ENCODE measurements at places on chromosomes 7 and 10.

DNA sequence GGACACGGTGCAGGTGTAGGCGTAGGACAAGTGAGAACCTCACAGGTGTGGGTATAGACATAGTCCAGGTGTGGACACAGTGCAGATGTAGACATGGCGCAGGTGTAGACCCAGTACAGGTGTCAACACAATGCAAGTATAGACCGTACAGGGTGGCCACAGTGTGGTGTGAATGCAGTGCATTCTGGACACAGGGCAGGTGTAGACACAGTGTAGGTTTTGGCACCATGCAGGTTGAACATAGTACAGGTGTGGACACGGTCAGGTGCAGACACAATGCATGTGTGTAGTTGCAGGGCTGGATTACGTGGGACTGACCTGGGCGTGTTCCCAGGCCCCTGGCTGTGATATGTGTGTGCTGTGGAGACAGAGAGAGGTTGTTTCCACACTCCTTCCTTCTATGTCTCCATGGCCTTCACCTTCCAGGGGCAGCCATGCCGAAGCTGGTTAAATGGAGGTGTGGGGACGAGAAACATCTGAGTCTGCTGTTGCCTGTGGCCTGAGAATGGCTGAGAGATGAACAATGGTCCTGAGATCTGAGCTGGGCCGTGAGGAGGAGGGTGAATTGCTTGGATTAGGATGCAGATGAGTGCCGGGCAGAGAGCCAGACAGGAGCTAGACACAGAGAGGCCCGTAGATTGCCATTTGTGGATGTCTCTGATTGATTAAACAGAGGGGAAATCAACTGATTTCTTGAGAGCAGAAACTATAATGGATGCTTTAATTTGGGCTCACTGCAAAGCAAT is 343.9 kb upstream of the SHH start:
- DNase-seq = no peak

DNA sequence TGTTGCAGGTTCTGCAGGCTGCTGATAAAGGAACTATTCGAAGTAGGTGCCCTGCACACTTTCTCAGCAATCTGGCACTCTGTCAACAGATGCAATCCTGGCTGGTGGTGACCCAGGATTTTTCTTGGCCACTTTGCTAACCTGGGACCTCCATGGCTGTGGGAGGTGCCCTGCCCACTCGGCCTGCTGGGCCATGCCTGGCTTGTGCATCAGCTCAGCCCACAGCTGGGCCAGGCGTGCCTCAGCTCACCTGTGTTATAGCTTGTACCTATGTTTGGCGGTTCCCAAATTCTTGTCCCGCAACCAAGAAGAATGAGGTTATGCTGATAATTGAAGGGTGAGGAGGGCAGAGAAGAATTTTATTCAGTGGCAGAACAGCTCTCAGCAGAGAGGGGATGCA is 141.7 kb downstream of the NPY start:
- no peak for DNase-seq

DNA sequence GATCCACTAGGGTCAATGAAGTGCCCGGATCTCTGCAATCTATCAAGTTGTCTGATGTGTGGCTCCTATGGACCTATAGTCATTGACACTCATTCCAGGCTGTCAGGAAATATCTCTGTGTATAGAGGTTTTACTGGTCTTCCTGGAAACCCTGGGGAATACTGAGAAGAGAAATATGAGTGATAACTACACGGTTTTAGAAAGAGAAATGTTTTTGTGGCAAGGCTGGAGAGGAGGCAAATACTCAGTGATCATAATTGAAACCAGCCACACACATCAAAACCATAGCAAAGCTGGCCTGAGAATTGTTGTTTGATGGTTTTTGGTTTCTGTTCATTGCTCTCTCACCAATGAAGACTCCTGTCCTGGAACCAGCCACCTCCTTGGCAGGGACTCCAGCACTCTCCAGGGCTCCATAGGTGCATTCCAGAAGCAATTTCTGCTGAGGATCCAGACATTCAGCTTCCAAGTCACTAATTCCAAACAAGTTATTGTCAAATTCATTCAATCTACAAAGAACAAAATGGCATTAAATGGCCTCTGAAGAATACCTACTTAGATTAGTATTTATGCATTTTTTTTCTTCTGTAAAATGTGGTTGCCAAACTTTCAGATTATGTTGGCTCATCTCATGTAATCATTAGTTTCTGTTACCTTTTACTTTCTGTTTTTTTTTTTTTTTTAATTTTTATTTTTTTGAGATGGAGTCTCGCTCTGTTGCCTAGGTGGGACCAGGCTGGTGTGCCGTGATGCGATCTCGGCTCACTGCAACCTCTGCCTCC is 108.6 kb upstream of the ABI1 start:
- DNase-seq = no peak

DNA sequence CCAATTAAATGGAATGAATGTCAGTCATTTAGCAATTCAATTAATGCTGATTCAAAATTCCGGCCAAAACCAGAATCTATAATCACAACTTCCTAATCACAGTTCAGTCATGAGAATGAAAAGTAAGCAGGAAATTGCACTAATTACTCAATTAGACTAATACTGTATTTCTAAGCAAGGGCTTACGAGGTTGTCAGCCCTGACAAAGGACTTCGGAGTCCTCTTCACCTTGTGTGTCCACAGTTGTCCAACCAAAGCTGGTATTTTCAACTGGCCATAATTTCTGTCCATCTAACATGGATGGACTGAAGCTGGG is 17.4 kb downstream of the CPA1 start:
- DNase-seq = no peak

- no peak for DNase-seq
These were observed 566.9 kb downstream of the DNAJB6 start for GRCh38 chr7:157903710-157904109.

- DNase-seq = peak; percentile 44
These were observed 553 bp downstream of the VDAC2 start for GRCh38 chr10:75211007-75211691.

DNA sequence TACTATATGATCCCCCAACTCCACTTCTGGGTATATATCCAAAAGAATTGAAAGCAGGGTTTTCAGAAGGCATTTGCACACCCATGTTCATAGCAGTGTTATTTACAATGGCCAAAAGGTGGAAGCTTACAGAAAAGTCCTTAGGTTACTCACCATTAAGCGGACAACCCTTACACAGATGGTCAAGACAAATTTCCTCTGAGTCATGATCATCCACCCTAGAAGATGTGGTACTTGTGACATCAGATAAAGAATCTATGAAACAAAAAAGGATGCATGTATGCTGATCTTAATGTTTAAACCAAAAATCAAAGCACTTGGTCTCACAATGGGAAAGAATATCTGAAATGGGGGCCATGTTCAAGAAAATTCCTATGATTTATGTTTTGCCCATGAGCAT is 31.1 kb downstream of the ZC3HAV1 start:
- no peak for DNase-seq

GRCh38 chr10:110643035-110643652 is 992 bp upstream of the RBM20 start:
- no peak for DNase-seq

GRCh38 chr7:9264395-9264794 is 831.0 kb downstream of the NXPH1 start:
- DNase-seq = no peak

DNA sequence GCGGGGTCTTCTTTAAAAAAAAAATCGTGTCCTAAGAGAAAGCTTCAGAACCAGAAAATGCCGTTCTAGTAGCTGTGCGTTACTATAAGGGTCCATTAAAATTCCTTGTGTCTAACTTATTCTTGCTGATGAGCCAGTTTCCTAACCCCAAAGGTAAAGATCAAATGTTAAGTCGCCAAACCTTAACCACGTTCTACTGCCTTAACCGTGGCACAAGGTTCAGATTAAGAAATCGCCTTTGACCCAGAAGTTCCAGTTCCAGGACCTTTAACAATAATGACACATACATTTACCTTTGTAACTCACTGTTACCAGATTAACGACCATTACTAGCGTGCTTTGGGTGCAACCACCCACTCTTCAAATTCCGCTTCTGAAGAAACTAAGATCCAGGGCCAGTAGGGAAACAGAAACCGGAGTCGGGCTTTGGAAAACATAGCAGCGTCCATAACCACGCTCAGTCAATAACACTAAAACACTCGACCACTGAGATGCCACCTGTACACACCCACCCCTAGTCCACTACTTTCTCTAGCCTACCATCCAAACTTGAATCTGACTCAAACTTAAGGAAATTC is 620 bp downstream of the BET1 start:
- DNase-seq = peak; percentile 42

DNA sequence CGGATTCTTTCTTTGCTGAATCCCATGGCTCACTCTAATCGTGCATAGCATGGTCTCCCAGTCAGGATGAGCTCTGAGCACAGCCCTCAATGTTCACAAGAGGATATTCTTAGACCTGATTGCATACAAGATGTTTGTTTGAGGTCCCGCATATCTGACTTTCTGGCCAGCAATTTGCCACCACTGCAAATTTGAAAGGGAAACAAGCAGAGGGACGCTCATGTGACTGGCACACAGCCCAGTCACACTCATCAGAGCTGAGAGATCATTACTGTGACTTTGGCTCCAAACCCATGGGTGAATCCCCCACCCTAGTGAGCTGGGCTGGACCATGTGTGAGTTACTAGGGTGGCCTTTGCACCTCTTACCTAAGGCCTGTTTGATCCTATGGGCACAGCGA is 9.9 kb downstream of the TAS2R41 start:
- DNase-seq = no peak

GRCh38 chr7:153935095-153935494 is 117.1 kb upstream of the DPP6 start:
- no peak for DNase-seq

All from HEK293T (cell line).